ENCODE measurements at places on chromosomes 5 and 9. TPM values are rescaled to one million over a fixed set of nuclear protein-coding genes. Genes with fewer than 3 reads are reported as not detected.

DNA sequence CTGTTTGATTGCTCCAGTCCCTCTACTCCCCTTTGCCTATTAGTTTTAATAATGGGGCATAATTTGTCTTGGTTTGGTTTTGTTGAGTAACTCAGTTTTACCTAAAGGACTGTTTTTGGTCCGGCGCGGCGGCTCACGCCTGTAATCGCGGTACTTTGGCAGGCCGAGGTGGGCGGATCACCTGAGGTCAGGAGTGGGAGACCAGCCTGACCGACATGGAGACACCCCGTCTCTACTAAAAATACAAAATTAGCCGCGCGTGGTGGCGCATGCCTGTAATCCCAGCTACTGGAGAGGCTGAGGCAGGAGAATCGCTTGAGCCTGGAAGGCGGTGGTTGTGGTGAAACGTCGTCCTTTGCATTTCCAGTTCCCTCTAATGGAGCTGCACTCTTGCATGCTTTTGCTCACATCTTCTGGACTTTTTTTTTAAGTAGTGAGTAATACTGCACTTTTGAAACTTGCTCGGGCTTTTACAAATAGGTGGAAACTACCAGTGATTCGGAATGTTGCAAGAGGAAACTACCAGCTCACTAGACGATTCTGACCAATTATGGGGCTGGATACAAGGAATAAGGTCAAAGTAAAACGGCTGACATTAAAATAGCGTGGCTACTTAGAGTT is 721 bp upstream of the MAML1 start:
- peak; percentile 17 for DNase-seq

DNA sequence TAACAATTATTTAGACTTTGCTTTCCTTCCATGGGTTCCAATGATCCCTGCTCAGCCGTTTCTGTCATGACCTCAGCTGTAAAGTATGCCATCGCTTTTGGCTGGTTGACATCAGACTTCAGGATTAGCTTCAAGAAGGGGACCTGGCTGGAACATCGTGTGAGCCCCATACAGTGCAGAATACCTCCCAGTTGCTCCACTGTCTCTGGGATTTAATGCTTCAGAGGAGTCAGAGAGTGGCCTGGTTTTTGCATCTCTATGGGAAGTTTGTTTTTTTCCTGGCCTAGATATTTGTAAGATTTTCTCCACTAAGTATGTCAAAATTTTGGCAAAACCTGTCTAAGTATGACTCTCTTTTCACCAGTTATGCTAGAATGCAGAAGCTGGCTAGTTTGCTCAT is 216.9 kb downstream of the GABBR2 start:
- DNase-seq: no peak

PCDHGC4 gene
- 2.7 TPM for total RNA-seq

CCNJL gene
- 37.6 TPM for total RNA-seq

INSL4 gene
- total RNA-seq: not detected

Measured in transverse colon (tissue), 4 donors.